NCI-H2029 (cell line): ENCODE measurements at places on chromosomes 3 and 15.

- DNase-seq, result no peak
Measured at GRCh38 chr3:160454995-160455394, 5.4 kb upstream of the TRIM59 start.

GRCh38 chr3:170418422-170419398, at the start of gene CLDN11:
CLDN11 (plus strand) TSS chr3:170418868; CDS start chr3:170419067, 199 bp downstream.
- DNase-seq, result peak; percentile 4

GRCh38 chr15:91051248-91051647, 28.9 kb upstream of the VPS33B start:
- DNase-seq, result no peak

DNA sequence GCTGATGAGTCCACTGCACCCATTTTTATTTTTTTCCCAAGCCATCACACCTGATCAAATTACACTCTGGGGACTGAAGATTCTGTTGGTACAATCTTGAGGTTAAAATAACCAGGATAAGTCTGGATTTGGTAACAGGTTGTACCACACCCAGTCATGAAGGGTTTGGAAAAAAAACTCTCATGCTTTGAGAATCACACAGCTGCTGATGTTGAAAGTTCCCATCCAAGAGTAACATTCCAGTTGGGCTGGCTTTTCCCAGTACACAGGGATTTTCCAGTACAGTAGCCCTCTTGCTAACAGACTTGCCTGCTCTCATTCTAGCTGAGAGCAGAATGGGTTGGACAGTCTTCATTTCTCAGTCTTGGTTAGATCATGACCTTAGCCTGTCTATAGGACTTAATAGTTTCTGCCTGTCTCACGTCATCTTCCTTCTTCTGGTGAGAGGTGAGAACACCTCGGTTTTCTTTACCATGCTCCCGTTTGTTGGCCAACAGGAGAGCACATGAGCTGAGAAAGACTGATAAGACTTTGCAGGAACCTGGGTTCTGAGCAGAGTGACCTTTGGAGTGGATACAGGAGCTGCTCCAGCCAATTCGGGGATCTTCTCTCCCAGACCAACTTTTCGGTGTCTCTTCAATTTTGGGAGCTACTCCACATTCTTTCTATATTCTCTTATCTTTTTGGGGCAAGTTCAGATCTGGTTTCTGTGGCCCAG, 300.1 kb upstream of the LYSMD4 start:
- no peak for DNase-seq

DNA sequence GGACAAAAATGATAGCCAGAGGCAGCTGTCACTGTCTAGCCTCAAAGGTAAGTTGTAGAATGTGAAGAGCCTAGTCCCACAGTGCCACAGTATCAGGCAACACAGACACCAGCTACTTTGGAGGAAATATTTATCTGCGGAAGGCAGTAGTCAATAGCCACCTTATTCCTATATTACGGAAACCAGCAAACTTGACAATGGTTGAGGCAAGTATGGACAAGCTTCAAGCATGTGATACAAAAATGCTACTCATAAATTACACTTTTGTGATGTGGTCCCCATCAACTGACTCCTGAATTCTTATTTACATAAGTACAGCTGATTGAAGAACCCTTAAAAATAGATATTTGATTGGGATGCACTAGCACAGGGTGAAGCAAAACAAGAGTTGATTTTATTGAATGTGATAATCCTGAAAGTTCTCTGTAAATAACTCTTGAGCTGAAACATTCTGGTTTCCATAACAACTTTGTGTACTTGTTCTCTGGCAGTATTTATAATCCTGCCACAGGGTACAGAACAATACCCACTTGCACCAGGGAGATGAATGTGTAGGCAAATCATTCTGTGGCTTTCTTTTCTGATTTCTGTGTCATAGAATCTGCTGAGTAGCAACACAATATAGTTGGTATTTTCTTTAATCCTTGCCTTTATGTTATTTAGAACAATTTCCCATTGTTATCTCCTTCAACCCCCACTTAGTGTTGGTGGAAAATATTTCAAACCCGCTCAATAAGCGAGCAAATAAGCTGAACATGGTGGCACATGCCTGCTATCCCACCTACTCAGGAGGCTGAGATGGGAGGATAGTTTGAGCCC, at the start of gene ANKUB1:
Gene ANKUB1, minus strand, starts transcription at position 103 of the 819 bp plus-strand sequence. CDS start 188 bp downstream, outside the sequence.
- DNase-seq, result no peak

DNA sequence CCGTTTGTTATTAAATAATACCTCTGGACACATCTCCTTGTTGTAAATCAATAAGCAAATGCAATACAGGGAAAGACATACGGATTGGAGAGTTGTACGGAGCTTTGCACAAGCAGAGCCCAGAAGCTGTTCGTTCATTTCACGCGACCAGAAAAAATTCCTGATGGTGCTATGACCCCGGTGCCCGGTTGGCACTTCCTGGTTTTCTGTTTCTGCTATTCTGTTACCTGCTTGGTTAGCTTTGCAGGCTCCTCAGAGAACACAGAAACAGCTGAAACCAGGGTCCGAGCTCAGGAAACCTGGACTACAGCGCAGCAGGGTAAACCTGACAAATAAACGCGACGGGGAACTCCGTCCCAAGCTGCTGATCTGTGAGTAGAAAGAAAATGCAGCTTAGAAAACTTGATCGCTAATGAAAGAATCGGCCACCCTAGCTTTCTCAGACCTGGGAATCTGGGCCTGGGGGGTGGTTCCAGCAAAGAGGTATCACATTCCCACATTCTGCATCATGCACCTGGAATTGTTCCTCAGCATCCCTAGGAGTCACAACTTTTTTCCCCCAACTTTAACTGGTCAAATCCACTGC, 845 bp downstream of the CNTN3 start:
- DNase-seq, result no peak

DNA sequence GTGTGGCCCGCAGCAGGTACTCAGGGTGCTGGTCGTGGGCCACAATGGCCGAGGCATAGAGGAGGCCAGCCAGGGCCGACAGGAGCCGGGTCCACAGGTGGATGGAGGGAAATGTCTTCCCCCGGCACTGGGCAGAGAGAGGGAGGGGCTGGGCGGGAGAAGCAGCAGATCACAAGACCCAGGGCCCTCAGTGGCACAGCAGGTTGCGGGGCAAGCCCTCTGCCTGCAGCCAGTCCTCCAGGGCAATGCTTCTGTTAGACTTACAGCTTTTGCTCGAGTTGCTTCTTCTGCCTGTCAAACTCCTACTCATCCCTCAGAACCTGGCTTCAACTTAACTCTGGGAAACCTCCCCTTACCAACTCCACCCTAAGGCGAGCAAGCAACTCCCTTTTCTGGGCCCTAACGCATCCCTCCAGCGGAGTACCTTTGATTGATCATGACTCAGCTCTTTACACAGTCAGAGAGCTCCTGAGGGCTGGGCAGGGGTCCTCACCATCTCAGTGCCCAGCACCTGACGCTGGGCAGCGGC, 16.0 kb downstream of the TMEM44 start:
- no peak for DNase-seq

GRCh38 chr3:14235003-14235911, 56.6 kb downstream of the LSM3 start:
- DNase-seq, result no peak

DNA sequence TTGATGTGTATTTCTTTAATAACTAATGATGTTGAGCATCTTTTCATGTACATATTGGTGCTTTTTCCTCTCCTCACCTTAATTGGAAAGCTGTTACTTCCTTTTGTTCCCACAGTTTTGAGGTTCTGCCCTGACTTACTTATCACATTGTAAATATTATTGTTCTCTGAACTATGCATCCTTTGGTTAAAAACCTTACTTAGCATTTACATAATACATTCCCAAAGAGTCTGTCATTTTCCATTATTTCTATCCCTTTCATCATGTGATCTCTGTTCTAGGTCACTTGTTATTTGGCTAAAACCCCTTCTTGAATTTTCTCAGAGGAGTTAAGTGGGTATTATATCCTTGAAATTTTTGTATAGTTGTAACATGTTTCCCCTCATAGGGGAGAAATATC, 33.0 kb downstream of the SLC12A6 start:
- no peak for DNase-seq

DNA sequence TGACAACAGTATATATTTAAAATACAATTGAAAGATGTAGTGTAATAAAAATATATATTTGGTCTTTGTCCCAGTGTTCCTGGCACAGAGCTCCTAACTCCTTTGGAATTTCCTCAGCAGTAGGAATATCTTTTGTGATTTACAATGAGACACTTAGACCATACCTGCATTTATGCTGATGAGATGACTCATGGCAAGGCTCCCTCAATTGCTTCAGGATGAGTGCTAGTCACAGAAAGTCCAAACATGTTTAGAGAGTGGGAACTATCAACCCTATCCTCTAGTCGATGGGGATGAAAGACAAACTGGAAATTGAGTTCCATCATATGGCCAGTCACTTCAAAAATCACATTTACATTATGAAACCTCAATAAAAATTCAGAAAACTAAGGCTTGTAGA, 588.3 kb upstream of the LMCD1 start:
- no peak for DNase-seq

DNA sequence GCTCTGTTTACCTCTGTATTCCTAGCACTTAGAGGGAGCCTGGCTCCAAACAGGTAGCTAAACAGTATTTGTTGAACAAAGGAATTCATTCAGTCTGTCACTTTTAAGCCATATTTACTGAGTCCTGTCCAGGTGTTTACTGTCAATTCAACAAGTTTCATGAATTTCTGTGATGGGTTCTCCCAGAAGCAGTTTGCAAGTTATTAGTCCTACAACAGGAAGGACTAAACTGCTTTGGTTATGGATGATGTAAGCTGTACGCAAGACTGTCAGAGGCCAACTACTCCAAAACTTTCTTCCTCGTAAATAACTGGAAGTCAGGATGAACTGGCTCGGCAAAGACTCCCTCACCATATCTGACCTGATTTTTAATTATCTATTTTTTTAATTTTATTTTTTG, 25.1 kb downstream of the STIMATE start:
- no peak for DNase-seq

GRCh38 chr3:30970183-30970582, 75.7 kb upstream of the GADL1 start:
- no peak for DNase-seq

- DNase-seq, result no peak
Measured at GRCh38 chr3:177449360-177450006, 252.2 kb upstream of the TBL1XR1 start.

- no peak for DNase-seq
Measured at GRCh38 chr3:52361898-52362297, 45.8 kb downstream of the DNAH1 start.

- no peak for DNase-seq
Measured at GRCh38 chr3:30581067-30581585, 25.3 kb upstream of the TGFBR2 start.

DNA sequence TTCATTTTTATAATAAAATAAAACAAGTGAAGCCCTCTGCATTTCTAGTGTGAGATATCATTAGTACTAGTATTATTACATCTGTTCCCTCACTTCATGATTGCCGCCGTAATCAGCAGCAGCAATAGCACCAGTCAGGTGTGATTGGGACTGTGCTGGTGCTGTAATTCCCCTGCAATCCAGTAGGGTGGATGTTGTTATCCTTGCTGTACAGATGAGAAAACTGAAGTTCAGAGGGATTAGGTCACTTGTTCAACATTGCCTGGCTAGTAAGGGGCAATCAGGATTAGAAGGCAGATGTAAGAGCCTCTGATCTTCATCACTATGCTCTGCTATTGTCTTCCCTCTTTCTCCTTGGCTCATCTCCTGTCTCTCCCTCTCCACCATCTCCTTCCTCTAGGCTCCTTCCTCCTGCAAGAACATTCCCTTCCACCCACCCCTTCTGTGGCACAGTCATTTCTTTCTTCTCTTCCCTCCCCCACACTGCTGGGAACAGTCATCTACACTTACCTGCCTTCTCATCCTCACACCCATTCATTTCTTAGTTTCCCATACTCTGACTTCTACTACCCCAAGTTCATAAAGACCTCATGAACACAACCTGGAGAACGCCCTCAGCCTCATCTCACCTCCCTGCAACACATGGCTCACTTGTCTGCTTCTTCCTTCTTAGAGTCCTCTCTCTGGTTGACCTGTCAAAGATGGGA, 29.7 kb downstream of the CRYGS start:
- DNase-seq, result no peak

GRCh38 chr15:69059557-69059943, 45.1 kb downstream of the NOX5 start:
- no peak for DNase-seq

DNA sequence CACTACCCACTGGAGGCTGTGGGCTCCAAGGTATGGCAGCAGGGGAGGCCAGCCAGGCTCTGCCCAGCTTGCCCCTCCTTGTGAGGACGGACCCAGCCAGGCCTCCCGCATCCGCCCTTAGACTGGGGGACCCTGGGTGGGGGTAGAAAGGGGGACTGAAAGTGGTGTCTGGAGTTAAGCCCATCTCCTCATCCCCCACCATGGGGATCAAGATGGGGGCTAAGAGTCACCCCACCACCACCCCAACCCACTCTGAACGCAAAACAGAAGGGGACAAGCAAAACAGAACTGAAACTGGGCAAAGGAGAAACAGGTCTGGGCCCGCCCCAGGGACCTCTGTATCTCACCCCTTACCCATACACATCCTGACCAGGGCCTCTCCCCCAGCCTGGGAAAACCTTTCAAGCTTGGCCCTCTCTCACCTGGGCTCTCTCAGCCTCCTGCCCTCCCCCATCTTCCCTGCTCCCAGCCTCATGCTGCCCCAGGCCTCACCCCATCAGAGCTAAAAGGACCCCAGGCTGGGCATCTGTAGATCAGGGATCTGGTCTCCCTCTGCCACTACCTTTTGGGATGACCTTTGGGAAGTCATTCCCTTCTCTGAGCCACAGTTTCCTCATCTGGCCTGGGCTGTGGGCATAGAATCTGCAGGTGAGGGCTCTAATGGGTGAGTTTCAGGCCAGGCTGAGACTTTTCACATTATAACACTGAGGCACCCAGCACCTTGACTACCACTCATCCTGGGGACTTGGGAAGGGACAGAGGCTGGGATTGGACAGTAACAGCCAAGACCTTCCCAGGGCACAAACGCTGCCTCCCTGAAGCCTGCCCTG, 30.0 kb upstream of the CYP11A1 start:
- DNase-seq, result no peak

DNA sequence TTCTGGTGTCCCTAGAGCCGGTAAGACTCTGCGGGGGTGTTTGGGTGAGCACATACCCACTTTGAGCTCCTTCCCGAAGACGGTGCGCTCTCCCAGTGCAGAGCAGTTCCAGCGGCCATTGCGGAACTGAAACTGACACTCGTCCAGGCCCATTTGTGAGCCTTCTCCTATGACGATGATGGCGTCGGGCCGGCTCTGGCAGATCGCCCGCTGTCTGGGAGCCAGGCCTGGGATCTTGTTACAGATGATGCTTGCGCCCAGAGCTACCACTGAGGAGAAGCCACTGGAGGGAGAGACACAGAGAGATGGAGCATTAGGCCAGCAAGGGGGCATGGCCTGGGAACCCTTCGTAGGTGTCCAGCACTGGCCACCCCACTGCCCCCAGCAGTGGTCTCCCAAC, 5.0 kb downstream of the WNT7A start:
- peak; percentile 81 for DNase-seq

- DNase-seq, result no peak
Measured at GRCh38 chr3:155605571-155605970, 139.3 kb downstream of the PLCH1 start.

- no peak for DNase-seq
Measured at GRCh38 chr15:39301589-39301999, 279.3 kb upstream of the THBS1 start.

- no peak for DNase-seq
Measured at GRCh38 chr3:184134746-184135148, 411 bp upstream of the EIF2B5 start.
